ENCODE measurements at places on chromosomes 2 and 18.

- DNase-seq = peak; percentile 45
Measured at GRCh38 chr2:230441227-230441897, 25.4 kb downstream of the SP100 start.

- no peak for DNase-seq
Measured at GRCh38 chr2:213015387-213016165, 135.8 kb downstream of the IKZF2 start.

- no peak for DNase-seq
Measured at GRCh38 chr2:69465513-69466456, 28.6 kb upstream of the NFU1 start.

GRCh38 chr2:27573452-27573851 lies 9.4 kb upstream of the ZNF512 start:
- DNase-seq = no peak

DNA sequence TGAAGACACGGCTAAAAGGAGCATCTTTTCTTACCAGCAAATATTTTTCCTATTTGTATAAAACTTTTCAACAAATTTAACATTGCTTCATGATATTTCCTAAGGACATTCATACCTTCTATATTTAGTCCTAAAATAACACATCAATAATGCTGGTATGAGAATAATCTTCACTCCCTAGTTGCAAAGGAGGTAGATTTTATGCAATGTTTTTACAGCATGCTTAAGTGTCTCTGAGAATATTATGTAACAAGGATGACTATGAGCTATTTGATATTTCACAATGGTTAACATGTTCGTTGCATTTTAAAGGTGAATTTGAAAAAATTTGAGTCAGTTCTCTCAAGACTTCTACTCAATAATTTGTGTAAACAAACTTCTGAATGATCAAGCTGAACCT lies 506.7 kb downstream of the NUP35 start:
- DNase-seq = no peak

- no peak for DNase-seq
Measured at GRCh38 chr18:51151185-51151567, 46.3 kb downstream of the MEX3C start.

DNA sequence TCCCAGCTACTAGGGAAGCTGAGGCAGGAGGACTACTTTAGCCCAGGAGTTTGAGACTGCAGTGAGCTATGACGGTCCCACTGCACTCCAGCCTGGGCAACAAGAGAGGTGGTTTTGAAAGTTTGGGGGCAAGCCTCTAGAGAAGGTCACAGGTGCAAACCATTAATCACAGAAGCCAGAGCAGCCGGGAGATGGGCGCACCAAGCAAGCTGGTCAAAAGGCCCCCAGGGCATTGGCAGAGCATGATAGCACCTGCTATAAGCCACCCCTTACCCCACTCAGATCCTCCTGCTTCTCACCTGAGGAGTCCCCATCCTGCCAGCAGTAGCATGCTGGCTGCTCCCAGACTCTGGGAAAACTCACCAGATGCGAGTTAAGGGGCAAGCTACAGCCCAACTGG lies 116.1 kb upstream of the RAB12 start:
- DNase-seq = no peak

DNA sequence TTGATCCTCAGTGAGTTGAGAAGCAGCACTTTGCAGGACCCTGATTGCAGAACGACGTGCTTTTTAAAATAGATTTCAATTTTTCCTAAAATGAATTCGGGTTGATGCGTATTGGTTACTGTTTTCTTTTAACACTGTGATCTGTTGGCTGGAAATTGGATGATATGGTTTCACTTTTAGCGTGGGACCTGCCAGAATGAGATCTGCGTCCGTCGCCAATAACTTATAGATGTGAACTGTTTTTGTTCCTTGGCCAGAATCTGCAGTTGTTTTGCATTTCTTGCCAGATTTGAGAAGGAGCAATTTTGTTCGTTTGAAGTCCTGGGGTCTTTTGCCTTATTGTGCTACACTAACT lies 703 bp downstream of the UGGT1 start:
- peak; percentile 2 for DNase-seq

DNA sequence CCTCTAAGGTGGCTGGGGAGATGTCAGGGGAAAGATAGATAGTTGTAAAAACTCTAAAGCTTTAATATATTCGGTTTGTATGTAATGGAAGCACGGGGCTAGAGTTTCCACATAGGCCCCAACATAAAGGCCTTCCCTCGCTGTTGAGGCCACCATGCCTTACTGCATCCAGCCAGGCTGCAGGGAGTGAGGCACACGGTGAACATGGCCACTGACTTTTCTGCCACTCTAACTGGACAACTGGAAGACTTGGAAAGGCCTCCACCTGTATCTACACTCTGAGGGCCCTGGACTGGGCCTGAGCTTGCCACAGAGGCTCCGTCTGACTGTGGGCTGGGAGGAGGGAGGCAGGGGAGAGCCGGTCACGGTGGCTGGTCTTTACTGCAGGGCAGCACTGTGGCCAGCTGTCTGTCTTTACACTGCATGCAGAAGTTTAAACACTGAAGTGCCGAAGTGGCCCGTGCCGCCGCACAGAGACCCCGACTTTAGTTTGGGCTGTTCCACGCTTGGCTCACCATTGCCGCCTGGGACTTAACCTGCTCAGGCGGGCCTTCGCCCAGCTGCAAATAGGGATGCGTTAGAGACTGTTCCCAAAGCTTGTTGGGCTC lies 66.7 kb downstream of the EMILIN2 start:
- no peak for DNase-seq

Measured in activated CD4-positive, alpha-beta T cell treated with anti-CD3 and anti-CD28 coated beads, Interleukin-2, amount 50 U/mL, for 1 hour (primary cell).